Cerebellum (tissue), 4 donors: ENCODE measurements at places on chromosomes 12 and 14.

DNA sequence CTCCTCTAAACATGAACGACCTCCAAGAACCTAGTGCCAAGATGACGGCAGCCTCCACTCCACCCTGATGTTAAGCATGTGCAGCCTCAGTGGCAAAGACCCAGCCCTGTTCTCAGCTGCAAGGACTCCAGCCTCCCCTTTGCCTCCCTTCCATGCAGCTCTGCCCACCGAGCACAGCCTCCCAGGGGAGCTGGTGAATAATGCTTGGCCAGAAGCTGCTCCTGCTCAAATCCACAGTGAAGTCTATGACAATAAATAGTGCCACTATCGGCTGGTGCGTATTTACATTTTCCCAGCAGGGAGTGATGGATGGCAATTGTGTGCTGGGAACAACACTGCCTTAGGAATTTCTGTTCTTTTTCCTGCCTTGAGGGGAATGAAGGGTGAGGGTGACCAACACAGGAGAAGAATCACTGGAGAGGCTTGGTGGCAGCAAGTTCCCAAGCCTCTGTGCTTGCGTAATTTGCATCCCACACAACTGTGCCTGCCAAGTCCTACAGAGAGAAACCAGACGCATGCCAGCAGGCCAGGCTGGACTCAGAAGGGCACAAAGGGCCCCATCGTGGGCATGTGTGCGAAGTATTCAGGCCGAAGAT is 29.9 kb upstream of the TC2N start:
- peak; percentile 52 for DNase-seq

- DNase-seq = no peak
Observed at GRCh38 chr14:69059658-69060623, 80.8 kb upstream of the ACTN1 start.

DNA sequence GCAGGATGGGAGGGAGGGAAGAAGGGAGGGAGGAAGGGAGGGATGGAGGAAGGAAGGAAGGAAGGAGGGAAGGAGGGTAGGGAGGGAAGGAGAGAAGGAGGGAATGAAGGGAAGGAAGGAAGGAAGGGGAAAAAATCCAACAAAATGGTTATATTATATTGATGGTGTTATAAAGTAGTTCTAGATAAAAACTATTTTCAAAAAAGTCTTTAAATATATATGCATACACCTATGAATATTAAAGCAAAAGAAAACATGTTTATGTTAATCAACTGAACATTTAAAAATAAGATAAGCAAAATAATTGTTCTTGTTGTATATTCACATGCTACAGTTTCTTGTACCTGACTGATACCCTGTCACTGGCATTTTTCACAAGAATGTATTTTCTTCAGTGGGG is 1.9 kb downstream of the BDKRB1 start:
- no peak for DNase-seq

- DNase-seq = no peak
Observed at GRCh38 chr12:104219361-104219892, 3.8 kb downstream of the TXNRD1 start.

GRCh38 chr14:84806622-84807021 is 723.3 kb upstream of the FLRT2 start:
- DNase-seq = no peak

- no peak for DNase-seq
Observed at GRCh38 chr12:53308276-53308675, 8.8 kb downstream of the MYG1 start.

GRCh38 chr14:101739446-101740141 is 21.9 kb upstream of the PPP2R5C start:
- no peak for DNase-seq

GRCh38 chr12:12683725-12684124 is 12.3 kb downstream of the GPR19 start:
- DNase-seq = peak; percentile 30

DNA sequence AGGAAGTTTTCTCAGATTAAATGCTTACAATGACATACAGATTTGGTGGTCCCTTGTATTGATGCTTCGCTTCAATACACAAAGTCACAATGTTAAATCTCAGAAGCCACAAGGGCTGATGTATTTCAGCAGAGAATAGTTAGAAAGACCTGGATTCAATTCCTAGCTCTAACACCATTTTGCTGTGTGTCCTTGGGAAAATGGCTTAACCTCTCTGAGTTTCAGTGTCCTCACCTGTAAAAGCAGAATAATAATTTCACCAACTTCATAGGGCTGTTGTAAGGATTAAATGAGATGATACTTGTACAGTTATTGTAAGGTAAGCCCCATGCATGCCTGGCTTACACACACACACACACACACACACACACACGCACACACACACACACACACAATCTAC is 30.3 kb downstream of the P2RX7 start:
- no peak for DNase-seq

DNA sequence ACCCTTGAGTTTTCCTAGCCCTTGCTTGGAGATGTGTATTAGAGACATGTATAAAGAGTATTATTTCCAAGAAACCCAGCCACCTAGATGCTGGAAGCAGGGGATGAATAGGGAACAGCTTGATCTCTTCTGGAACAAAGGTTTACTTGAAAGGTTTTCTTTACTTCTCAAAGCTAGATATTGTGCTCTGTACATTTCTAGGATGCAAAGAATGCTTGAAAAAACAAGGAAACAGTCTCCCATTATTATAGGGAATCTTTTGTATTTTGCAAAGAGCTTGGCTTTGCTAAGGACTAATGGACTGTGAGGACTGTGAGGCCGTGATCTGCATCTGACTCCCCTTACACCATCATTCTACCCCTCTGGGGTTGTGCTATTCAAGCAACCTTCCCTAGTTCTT is 77.9 kb downstream of the PRICKLE1 start:
- DNase-seq = no peak

GRCh38 chr14:57943541-57943940 is 77.6 kb upstream of the SLC35F4 start:
- no peak for DNase-seq

GRCh38 chr14:64705381-64706118 is 1.3 kb downstream of the PLEKHG3 start:
- DNase-seq = no peak

- DNase-seq = no peak
Observed at GRCh38 chr12:4034921-4035320, 161.7 kb upstream of the PARP11 start.

GRCh38 chr14:103699901-103700752 is 15.1 kb downstream of the XRCC3 start:
- no peak for DNase-seq

GRCh38 chr12:100669922-100670321 is 96.4 kb downstream of the GAS2L3 start:
- no peak for DNase-seq

DNA sequence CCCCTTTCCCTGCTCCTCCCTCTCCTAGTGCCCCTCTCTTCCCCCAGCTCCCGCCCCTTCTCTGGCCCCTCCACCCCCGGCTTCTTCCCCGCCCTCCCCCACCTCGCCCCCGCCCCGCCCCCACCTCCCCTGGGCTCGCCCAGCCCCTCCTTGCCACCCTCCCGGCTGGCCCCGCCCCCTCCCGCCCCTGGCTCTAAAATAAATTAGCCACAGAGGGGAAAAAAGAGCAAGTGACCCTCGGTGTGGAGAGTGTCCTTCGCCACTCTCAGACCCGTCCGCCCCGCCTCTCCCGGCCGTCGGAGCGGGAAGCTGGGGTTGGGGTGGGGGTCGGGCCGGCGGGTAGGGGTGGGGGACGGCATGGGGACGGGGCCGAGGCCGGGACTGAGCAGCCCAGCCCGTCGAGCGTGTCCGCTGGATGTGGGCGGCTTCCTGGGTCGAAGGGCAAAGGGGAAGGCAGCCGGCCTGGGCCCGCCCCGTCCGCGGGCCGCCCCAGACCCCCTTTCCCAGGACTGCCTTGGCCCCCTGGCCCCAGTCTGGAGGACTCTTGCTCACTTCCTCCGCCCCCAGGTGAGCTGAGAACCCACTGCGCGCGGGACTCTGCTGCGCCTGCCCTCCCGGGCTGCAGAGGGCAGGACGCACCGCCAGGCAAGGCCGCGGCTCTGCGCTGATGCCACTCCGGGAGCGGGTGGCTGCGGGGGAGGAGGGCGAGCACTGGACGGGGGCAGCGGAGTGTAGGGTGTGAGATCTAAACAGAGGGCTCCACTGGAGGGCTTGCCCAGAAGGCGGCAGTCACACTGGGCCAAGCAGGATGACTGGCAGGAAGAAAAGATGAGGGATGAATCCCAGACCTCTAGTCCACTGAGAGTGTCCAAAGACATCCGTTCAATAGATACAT is 570 bp upstream of the FIGNL2 start:
- no peak for DNase-seq

- DNase-seq = no peak
Observed at GRCh38 chr12:123937707-123938591, 34.7 kb downstream of the CCDC92 start.

DNA sequence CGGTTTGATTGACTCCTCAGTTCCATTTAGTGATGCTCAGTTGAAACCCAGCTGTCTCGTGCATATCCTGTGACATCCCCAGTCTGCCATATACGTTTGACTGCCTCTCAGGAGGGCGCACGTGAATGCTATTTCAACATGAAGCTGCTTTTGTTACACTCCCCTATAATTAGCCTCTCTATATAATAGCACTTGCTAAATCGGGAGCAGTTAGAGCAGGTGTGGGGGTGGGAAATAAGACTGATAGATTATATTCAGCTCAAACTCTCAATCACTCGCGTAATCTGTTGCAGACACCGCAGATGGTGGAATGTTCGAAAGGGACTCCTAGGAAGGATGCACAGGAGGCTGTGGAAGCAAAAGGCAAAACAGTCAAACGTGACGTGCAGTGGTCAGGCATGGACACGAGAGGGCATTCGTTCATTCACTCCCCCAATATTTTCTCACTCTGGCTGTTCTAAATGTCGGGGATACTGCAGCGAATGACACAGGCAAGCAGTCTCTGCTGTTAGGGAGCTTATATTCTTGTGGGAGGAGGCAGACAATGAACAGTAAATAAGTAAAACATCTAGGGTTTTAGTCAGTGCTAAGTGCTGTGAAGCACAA is 29.8 kb downstream of the KCNA1 start:
- peak; percentile 60 for DNase-seq

DNA sequence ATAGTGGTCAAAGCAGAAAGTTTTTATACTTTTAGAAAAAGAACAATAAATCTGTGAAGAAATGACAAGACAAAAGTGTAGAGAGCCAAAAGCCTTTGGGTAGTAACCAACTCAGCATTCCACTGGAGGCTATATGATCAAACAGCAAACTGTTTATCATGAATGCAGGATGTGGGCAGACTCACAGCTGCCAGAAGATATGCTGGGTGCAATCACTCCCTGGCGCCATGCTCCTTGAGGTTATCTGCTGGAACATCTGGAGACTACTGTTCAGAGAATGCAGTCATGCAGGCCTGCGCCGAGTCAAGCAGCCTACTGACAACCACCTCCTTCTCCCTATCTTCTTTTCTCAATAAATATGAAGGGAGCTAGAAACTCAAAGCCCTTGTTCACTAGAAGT is 49.0 kb upstream of the SLC8A3 start:
- no peak for DNase-seq

- DNase-seq = no peak
Observed at GRCh38 chr12:92278378-92278828, 132.8 kb upstream of the BTG1 start.

- no peak for DNase-seq
Observed at GRCh38 chr12:6959058-6959804, 8.1 kb downstream of the PTPN6 start.

DNA sequence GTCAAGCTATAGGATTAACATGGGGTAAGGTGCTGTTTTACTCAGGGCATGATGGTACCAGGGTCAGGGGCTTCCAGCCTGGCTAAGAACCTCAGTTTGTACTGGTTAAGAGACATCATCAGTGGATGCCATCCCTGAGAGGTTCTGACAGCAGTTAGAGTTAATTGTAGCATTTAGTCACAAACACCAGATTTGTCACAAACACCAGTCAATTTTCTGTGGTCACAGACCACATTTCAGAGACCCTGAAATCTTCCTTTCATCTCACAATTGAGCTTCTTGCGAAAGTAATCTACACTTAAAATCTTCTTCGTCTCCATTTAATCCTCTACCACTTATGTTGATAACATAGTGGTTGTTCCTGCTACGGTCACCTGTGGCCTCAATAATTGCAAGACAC is 143.0 kb upstream of the EGLN3 start:
- no peak for DNase-seq

DNA sequence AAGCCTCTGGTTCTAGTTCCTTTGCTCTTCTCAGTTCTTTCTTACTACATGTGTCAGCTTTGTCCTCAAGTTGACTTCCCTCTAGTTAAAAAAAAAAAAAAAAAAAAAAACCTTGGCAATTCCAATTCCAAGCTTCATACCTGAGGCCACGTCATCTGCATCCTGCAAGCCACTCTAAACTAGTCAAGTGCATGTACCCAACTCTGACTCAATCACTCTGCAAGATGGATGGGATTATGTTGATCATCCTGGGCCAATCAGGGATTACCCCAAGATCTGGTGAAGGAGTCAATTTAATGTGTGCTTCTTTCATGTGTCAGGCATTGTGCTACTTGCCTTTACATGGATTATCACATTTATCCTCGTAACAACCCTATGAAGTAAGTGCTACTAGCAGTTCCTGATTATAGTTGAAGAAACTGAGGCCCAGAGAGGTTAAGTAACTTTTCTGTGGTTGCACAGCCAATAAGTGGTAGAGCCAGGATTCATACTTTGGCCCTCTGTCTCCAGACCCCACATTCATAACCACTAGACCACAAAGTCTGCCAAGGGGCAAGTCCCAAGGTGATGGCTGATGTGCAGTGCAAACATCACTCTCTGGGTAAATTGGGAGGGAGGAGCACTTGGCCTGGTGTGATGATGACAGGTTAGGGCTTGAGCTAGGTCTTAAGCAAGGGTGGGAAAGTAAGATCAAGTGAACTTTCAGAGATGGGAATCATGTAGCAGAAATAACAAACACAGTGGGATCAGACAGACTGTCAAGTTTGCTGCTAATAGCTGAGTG is 17.3 kb upstream of the CCND2 start:
- DNase-seq = no peak

DNA sequence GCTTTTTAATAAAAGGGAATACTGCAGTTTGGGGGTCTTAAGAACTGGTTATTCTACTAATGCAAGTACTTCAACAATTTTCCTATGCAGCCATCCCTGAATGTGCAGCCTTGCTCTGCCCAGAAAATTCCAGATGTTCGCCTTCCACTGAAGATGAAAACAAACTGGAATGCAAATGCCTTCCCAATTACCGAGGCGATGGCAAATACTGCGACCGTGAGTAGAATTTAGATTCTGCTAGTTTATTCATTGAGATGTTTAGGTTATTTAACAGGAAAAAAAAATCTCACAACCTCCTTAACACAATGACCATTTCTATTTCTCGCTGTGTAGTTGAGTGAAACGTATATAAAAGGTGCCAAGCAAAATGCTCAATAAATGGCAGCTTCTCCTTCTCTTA is 49.9 kb downstream of the STAB2 start:
- DNase-seq = no peak

GRCh38 chr14:96112032-96112431 is 72.9 kb downstream of the C14orf132 start:
- DNase-seq = no peak
